ENCODE measurements at places on chromosomes 3 and 15.

DNA sequence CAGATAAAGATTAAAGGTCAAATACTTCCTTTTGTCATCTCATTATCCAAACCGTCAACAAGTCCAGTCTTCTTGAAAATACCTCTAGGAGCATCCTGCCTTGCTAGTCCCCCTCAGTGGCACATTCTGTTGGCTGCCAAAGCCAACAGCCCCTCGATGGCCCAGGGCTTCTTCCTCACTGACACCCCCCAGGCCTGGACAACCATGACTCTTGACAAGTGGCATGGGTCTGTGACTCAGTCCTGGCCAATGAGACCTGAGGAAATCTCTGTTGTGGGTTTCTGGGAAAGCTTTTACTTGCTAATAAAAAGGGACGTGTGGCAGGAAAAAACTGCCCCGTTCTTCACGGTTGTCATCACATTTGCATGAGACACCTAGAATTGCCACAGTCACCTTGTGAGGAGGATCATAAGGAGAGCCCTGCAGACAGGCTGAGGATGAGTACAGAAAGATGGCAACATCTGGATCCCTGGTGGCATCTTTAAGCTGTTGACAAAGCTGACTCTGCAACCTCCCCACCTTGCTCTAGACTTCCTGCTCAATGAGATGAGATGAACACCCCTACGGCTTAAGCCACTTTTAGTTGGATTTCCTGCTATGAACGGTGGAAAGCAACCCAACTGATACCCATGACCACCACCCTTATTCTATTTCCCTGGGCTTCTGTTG lies 81.5 kb downstream of the OXNAD1 start:
- DNase-seq: no peak

GRCh38 chr3:195063581-195064193 lies 207.3 kb downstream of the XXYLT1 start:
- DNase-seq: no peak

GRCh38 chr15:83210619-83211018 lies 3.0 kb upstream of the HDGFL3 start:
- DNase-seq: peak; percentile 95

DNA sequence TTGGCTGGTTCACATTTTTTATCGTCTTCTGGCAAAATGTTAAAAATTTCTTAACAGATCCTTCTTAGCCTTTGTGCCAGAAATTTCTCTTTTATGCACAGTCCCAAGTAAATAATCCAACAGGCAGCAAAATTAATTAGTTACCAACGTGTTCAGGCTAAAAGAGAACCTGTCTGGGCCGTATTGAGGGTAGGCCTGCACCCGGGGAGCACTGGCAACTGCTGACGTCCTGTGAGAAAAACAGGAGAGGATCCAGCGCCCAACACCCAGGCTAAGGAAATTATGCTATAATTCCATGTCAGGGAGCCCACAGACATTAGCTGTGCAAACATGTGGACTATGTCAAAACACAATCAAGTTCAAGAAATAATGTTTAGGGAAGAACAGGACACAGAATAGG lies 30.7 kb upstream of the CSTA start:
- DNase-seq: no peak

GRCh38 chr15:96351761-96352603 lies 21.5 kb downstream of the NR2F2 start:
- no peak for DNase-seq

- DNase-seq: no peak
These were observed 22.6 kb downstream of the PDHB start for GRCh38 chr3:58411036-58411435.

DNA sequence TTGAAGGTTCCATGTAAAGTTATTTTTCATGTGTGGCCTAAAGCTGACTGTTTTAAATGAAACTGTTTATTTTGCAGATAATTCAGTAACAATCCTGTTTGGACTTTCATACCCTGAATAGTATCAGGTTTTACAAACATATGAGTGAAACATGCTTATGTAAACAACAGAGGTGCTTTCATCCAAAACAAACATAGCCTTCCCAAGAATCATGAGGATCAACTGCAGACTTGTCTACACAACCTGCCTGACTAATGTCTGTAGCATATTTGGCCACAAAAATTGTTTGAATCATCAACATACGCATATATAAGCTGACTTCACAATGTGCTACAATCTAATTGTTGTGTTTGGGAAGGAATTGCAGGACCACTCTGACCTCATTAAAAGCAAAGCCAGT lies 190.4 kb downstream of the DIPK2A start:
- DNase-seq: peak; percentile 59

GRCh38 chr3:96959901-96960641 lies 145.7 kb downstream of the EPHA6 start:
- peak; percentile 53 for DNase-seq

DNA sequence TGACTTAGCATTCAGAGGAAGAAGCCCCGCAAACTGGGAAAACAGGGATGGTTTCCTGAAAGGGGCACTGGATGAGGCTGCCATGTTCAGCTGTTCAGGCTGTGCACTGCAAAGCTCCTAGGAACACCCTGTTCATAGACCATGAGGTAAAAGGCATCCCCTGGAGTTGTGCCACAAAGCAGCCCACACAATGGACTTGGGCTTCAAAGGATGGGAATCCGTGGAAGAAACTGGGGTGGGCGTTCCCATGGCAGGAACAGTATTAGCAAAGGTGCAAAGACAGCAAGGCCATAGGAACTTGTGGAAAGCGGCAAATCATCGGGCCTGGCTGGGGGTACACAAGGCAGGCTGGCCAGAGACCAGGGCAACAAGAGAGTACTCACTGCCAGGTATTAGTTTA lies 8.9 kb downstream of the OXTR start:
- DNase-seq: no peak

DNA sequence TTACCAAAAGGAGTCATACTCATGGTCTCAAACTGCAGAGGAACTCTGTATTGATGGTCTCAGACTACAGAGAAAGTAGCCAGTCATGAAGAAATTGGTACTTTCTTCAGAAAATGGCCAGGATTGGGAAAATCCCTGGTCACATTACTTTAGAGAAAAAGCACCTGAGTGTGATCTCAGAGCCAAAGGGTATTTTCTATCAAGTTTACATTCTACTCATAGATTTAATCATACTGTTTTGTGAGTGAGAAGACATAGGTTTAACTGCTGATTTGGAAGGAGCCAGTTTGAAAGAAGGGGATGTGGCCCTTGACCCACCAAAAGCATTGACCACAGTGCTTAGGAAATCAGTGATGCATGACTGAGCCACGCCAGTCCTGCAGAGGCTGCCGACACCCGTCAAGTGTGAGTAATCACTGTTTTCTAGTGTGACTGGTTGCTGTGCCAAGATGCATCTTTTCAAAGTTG lies 203.6 kb downstream of the AKAP13 start:
- no peak for DNase-seq

- DNase-seq: no peak
These were observed 51.8 kb downstream of the NIPA2 start for GRCh38 chr15:22890296-22890695.

- DNase-seq: no peak
These were observed 1044.6 kb upstream of the CFAP20DC start for GRCh38 chr3:60094392-60094947.

GRCh38 chr15:101464256-101464998 lies 25.1 kb downstream of the PCSK6 start:
- no peak for DNase-seq

DNA sequence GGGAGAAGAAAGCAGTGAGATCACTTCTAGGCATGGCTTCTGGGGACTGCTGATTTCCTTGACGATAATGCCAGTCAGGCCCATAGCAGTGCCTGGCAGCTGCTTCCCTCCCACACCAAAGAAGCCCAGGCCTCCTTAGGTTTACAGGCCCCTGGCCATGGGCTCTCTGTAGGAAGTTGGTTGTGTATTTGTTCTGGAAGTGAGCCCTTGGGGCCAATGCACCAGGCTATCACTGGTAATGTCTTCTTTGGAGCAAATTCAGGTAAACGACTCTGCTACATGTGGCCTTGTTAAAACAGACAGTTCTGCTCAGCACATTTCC lies 89.3 kb downstream of the CCNL1 start:
- DNase-seq: no peak

DNA sequence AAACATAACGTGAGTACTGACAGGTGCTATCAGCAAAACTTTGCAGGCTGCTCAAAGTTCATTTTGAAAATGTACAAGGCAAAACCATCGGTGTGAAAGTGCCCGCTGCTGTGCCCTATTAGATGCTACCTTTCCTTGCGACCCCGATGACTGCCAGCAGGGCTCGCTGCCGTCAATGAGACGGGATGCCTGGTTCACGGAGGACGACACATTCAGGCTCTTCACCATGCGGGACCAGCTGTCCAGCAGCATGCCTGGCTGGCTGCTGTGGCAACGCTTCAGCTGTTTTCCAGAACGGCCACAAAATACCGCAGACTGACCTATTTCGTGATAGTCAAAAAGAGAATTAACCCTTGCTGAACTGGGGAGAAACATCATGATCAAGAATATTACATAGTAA lies 92.7 kb upstream of the OCA2 start:
- peak; percentile 18 for DNase-seq

DNA sequence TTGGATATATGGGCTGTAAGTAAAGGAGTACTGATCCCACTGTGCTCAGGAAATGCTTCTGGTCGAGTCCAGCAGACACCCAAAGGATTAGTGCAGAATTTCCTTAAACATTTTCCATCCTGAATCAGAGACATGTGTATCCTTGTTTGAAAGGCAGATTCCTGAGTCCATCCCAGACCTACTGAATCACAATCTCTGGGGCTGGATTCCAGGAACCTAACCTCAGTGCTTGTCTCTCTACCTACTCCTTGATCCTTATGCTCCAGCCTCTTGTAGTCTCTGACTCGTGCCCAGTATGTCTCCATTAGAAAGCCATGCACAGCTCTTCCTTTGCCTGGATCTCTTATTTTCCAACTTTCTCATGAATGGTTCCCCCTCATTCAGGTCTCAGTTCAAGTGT lies 585.8 kb downstream of the NLGN1 start:
- peak; percentile 86 for DNase-seq

DNA sequence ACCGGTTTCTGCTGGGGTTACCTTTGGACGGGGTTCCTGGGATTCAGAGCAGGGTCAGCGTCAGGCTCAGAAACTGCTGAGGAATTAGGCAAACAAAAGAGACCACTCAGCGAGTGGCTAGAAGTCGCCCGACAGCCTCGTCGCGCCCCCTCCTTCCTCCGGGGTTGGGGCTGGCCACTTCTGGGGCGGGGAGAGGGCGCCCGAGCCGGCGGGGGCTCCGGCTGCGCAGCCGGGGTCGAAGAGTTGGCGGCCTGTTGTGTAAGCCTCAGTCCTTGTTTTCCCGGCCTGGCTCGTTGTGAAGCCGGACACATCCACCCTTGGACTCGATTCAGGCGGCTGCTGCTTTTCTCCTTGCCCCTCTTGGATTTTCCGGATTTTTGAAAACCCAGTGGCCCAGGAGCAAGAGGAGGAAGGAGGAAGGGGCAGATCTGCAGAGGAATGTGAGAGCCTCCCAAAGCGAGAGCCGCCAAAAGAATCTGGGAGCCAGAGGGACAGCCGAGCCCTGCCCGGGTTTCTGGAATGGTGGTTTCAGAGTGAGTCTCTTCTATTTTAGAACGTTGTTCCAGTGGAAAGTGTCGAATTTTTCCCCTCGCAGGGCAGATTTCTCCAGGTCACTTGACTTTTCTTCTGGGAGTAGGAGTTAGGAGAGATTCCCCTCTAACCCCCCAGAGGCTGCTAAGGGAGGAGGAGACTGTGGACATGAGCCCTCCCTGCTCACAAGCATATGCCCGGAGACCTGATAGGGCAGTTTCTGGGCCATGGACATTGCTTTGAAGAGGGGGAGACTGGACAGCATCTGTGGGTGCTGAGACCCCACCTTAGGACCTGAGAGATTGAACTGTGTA lies 666 bp downstream of the SNX33 start:
- peak; percentile 49 for DNase-seq

GRCh38 chr3:172465281-172465680 lies 17.0 kb upstream of the GHSR start:
- no peak for DNase-seq

DNA sequence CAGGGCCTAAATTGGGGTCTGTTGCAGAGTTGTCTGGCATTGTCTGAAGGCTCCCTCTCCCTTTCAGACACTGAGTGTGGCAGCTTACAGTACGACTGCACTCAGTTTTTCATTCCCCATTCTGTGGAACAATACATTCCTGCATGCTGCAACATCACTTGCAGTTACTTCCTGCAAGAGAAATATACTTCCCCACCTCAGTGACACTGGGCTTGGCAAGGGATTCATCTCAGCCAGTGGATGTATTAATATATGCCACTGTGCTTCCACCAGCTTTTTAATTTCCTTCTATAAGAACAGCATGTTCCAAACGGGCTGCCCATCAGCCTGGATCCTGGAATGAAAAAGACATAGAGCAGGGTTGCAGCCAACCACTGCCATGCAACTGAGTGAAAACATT lies 23.1 kb downstream of the B3GALNT1 start:
- DNase-seq: no peak

- DNase-seq: no peak
These were observed 29.7 kb downstream of the ACSBG1 start for GRCh38 chr15:78204351-78205309.

GRCh38 chr3:13871791-13872190 lies 8.1 kb downstream of the WNT7A start:
- DNase-seq: no peak

GRCh38 chr15:74318376-74319137 lies 48.9 kb downstream of the CYP11A1 start:
- DNase-seq: peak; percentile 61

GRCh38 chr15:35061161-35061824 lies 23.8 kb downstream of the NANOGP8 start:
- DNase-seq: peak; percentile 13

GRCh38 chr3:86867982-86868381 lies 123.0 kb downstream of the VGLL3 start:
- peak; percentile 48 for DNase-seq

DNA sequence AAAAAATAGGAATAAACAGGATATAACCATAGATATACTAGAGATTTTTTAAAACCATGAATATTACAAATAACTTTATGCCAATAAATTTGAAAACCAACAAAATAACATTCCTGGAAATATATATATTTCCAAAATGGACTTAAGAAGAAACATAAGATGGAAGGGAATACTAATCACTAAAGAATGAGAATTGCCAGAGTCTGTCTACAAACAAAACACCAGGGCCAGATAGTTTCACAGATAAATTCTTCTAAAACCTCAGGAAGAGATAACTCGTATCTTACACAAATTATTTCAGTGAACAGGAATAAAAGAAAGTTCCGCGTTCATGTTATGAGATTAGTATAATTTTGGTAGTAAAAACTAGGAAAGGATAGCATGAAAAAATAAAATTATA lies 107.3 kb downstream of the HERC1 start:
- peak; percentile 18 for DNase-seq

DNA sequence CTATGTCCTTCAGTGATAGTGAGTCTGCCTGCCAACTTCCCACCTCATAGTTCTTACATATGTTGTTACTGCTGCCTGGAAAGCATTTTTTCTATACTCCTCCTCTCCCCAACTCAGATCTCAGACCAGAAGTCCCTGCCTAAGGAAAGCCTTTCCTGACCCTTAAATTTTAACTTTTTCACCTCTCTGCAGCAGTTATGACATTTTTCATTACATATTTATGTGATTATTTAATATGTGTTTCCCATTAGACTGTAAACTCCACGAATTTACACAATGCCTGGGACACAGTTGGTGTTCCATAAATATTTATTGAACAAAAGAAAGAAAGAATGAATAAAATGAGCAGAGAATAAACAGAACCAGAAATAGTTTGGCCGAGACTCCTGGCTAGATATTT lies 125.5 kb downstream of the MITF start:
- DNase-seq: no peak

Measured in fibroblast of skin of right biceps (primary cell).